ENCODE measurements at places on chromosomes 3 and 15.

- DNase-seq = no peak
Observed at GRCh38 chr3:12286927-12287726, 1.7 kb upstream of the PPARG start.

- no peak for DNase-seq
Observed at GRCh38 chr3:194123726-194124125, 12.2 kb upstream of the HES1 start.

DNA sequence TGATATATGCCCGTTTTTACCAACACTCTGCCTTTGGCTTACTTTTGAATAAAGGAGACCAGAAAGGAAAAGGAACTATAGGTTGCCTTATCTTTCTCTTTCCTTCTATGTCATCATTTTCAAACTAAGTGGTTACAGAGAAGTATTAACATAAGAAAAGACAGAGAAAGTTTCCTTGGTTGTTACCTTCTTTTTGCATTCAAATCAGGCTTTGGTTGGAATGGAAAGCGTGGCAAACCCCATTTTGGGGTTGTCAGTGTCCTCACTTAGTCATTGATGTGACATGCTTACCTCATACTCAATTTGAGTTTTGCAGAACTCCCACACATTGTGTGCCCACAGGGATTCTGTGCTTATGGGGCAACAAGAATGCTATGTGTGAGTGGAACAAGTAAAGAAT is 3.7 kb upstream of the THRB start:
- no peak for DNase-seq

DNA sequence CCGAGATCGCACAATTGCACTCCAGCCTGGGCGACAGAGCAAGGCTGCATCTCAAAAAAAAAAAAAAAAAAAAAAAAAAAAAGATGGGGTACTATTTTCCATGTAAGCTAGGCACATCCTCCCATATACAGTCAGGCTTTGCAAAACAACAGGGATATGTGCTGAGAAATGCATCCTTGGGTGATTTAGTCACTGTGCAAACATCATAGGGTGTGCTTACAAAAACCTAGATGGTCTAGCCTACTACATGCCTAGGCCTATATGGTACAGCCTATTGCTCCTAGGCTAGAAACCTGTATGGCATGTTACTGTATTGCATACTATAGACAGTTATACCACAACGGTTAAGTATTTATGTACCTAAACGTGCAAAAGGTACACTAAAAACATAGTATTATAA is 75.0 kb downstream of the TTBK2 start:
- no peak for DNase-seq

DNA sequence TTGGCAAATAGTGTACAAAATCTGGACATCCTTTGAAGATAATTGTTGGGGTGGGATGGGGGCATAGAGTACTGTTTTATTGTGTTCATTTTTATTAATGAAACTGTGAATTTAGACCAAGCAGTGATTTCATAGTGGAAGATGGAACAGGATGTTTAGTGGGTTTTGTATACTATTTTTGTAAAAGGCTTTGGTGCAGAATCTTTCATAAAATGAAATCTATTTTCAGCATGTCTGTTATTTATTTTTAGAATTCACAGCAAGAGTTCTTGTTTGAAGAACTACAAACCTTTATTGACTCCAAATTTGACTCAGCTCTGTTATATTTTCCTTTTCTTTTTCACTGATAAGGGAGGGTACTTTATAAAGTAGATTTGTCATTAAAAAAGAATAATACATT is 145.4 kb downstream of the AKAP13 start:
- no peak for DNase-seq

- no peak for DNase-seq
Observed at GRCh38 chr3:168989396-168989795, 674.1 kb downstream of the MECOM start.

DNA sequence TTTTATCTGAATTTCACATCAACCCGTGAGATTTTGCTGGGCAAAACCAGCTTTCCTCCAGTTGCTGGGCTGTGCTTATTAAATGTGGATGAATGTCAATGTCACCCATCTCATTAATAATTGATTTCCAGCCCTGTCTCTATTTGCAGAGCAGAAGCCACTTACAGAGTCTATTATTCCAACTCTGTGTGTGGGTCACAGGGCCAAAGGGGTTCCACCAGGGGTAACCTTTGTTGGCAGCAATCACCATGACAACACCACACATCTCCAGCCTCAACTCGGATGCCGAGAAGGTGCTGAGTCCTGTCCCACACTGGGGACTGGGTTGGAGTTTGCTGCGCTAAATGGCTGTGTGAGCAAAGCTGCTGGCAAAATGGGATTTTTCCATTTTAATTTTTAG is 51.1 kb upstream of the WNT5A start:
- no peak for DNase-seq

GRCh38 chr3:120145542-120146285 is 51.5 kb upstream of the GSK3B start:
- DNase-seq = no peak

DNA sequence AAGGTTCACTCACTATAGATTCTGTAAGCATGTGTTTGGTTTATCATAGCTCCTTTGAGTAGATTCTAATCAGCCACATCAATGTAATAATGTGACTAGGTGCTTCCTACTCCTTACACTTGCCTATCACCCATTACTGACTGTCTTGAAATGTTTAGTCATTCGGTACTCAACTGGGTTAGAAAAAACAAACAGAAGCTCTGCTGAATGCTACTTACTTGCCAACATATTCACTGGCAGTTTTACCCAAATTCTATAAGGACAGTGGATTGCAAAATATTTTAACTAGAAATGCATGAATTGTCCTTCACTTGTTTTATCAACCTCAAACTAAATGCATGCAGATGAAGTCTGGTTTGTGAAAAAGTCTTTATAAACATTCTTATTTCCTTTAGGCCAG is 352.1 kb upstream of the ALCAM start:
- DNase-seq = no peak

- DNase-seq = no peak
Observed at GRCh38 chr3:21920421-21920861, 169.4 kb upstream of the ZNF385D start.

DNA sequence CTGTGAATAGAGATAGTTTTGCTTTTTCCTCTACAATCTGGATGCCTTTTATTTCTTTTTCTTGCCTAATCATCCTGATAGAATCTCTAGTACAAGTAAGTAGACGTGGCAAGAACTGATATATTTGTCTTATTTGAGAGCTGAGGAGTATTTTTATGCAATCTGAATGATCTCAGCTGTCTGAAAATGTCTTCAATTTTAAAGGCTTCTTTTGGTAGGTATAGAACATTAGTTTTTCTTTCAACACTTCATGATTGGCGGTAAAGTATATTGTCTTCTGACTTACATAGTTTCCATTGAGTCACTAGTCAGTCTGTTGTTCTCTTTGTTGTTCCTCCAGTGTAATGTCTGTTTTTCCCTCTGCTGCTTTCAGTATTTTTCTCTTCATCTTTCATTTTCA is 31.3 kb downstream of the MGA start:
- DNase-seq = no peak

DNA sequence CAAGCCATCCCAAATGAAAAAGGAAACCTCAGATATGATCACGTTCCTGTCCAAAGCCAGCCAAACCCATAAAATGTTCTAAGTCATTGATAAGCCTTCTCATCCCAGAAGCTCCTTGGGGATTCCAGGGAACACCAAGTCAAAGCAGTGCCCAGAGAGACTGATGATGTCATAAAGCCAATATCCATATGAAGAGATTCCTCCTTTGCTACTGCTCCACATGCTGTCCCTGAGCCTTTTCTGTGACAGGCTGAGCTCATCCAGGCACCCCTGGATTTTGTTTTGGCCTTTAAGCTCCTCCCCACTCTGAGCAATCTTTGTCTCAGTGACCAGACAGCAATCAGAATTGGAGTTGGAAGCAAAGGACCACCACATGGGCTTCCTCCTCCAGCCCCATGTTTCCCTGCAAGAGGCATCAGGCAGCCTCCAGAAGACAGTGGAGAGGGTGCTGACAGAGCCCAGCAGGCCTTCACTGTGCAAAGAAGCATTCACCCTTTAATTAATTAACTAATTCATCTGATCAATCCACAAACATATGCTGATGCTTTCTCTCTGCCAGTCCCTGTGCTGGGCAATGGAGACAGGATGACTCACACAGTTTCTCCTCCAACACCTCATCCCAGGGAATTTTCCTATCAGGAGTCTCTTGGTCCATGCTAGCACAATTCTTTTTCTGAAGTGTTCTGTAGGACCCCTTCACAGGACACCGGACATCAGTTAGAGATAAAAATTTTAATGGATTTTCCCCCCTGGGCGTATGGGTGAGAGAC is 25.0 kb downstream of the MEX3B start:
- no peak for DNase-seq

DNA sequence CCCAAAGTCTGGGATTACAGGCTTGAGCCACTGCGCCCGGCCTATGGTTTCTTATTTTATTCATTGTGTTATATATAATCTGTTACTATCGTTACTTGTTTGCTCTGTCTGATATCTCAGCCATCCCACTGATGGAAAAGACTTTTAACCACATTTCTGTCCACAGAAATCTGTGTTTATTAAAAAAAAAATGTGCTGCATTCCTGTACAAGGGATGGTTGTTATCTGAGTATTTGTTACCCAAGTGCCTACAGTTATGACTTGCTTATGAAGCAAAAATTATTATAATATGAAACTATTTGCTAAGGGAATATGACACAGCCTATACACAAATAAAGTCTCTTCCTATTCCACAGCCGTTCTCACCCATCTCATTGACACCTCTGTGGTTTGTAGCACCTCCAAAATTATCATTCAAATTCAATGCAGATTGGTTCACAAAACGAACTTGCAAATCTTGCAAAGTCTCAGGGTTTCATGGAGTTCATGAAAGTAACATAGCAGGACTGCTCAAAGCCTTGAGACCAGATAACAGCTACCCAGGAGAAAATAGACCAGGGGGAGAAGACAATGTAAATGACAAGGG is 47.4 kb upstream of the UBE2E1 start:
- DNase-seq = no peak

DNA sequence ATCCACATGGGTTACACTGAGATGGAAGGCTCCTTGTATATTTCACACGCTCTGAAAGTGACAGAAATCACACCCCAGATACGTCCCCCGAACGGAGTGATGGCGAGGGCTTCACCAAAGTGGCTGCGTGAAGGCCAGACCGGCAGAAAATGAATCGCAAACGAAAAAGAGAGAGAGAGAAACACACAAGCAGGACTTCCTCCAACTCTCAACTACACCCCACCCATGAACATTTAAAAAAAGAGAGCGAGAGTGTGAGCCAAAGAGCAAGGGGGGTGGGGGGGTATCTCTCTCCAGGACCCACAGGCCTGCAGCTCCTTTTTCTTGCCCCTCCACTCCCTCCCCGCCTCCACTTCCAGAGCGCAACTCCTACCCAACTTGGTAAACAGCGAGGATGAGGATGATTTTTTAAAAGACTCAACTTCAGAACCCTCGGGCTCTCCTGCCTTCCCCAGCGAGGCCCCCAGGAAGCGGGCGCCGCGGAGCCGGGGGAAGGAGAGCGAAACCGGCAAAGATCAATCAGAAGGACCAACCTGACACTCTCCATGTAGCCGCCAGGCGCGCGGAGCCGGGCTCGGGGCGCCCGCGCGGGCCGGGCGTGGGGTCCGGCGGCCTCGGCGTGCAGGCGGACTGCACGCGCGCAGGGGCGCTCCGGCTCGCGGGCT is 519.1 kb downstream of the FOXP1 start:
- no peak for DNase-seq

DNA sequence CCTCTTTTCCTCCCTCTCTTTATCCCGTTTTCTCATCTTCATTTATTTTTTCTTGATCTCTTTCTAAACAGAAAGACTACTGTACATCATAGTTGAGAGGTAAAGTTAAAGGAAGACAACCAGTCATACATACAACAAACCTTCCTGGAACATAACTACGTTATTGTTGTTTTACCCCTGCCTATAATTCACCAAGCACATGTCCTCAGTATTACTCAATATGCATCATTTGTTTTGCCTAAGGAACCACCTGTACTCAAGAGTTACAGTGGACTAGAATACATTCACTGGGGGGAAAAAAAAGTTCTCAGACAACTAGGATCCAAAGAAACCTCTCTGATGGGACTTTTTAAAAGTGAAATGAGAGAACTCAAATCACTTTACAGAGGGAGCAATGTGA is 344.7 kb upstream of the RBMS3 start:
- no peak for DNase-seq

DNA sequence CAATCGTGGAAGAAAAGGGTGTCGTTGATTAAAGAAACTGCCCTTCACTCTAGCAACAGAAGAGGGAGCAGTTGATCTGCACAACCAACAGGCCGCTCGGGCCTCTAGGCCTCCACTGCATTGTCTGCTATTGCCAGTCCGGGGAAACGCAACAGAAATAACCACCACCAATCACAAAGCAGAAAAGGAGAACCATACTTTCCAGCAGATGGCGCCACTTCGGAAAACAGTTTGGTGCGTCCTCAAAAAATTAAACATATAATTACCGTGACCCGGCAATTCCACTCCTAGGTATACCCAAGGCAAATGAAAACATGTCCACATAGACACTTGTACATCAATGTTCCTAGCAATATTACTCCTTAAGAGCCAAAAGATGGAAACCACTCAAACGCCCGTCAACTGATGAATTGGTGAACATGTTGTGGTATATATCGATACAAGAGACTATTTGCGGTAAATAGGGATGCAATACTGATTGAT is 154.1 kb downstream of the TJP1 start:
- no peak for DNase-seq

- DNase-seq = no peak
Observed at GRCh38 chr15:28993720-28994053, 107.9 kb downstream of the APBA2 start.

Measured in stimulated activated CD4-positive, alpha-beta T cell treated with anti-CD3 and anti-CD28 coated beads, Interleukin-1b, Interleukin-23, amount 100 ng/mL, for 1 hour (primary cell).